ENCODE measurements at places on chromosomes 6 and 20.

DNA sequence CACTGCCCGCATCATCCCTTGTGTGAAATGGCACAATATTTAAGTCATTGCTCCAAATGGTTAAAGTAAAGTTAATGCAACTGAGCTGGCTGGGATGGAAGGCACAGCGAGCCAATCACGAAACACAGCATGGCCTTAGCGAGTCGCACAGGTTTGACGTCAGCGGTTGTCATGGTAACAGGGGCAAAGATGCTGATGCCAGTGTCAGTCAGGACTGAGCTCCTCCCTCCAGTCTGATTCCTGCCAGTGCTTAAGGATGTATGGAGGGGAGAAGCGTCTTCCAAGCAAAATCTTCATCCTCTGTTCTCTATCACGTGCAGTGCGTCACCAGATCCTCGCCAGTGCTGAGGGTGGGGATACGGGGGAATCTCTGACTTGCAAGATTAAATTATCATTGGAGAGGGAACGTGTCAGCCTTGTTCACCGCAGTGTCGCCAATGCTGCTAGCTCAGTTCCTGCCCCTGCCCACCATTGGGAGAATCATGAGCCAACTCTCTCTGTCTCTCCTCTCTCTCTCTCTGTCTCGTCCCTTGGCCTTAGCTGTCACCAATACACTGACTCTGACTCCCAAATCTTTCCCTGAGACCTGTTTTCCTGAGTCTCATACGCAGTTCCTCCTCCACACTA, 24.5 kb downstream of the TSPYL4 start:
- no peak for DNase-seq

GRCh38 chr20:39473536-39473935, 511.4 kb downstream of the DHX35 start:
- no peak for DNase-seq

GRCh38 chr20:11159728-11160127, 485.9 kb upstream of the JAG1 start:
- no peak for DNase-seq

DNA sequence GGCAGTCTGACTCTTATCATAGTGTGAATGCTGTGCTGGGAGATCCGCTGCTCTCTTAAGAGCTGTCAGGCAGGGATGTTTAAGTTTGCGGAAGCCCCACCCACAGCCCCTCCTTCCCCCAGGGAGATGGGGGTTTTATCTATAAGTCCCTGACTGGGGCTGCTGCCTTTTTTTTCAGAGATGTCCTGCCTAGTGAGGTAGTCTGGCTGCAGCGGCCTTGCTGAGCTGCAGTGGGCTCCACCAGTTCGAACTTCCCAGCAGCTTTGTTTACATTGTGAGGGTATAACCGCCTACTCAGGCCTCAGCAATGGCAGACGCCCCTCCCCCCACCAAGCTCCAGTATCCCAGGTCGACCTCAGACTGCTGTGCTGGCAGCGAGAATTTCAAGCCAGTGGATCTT, 75.7 kb upstream of the UST start:
- DNase-seq, result no peak

DNA sequence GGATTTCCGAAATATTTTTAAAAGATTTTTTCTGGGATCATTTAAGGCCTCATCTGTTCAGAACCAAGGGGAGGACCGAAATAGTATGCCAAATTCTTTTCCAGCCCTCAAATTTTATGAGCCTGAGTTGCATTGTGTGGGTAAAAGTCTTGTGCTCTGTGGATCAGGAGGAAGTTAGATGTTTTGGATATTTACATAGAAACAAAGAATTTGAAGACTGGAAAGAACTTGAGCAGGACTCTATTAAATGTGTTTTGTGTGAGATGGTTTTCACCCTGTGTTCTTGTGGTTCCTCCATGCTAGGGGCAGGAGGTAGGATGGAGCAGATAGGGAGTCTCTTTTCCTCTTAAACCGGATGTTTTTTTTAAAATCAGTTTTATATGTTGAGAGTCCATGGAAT, 329.1 kb downstream of the LAMA2 start:
- DNase-seq, result no peak

GRCh38 chr6:109441069-109441816, 719 bp downstream of the SMPD2 start:
- no peak for DNase-seq

- DNase-seq, result no peak
Measured at GRCh38 chr6:80357674-80358073, 251.2 kb downstream of the BCKDHB start.

GRCh38 chr6:105291525-105291924, 111.4 kb downstream of the PREP start:
- no peak for DNase-seq

GRCh38 chr6:70673054-70673453, 5.4 kb downstream of the SMAP1 start:
- no peak for DNase-seq

GRCh38 chr20:35286077-35286898, 1.7 kb upstream of the EIF6 start:
- no peak for DNase-seq

DNA sequence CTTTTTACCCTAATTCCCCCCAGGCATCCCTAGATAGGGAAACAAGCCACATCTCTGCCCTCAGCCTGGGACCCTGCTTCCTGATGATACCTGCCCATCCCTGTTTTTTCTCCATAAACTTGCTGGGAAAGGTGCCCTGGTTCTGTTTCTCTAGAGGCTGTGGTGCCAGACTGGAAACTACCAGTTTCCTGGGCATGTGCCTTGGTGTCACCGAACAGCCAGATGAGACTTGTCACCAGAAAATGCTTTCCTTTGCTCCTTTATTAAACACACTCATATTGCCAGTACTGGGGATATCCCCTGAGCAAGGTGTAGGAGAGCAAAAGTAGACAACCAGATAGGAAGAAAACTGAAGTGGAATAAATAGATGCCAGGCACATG, 16.8 kb downstream of the SRSF3 start:
- no peak for DNase-seq

DNA sequence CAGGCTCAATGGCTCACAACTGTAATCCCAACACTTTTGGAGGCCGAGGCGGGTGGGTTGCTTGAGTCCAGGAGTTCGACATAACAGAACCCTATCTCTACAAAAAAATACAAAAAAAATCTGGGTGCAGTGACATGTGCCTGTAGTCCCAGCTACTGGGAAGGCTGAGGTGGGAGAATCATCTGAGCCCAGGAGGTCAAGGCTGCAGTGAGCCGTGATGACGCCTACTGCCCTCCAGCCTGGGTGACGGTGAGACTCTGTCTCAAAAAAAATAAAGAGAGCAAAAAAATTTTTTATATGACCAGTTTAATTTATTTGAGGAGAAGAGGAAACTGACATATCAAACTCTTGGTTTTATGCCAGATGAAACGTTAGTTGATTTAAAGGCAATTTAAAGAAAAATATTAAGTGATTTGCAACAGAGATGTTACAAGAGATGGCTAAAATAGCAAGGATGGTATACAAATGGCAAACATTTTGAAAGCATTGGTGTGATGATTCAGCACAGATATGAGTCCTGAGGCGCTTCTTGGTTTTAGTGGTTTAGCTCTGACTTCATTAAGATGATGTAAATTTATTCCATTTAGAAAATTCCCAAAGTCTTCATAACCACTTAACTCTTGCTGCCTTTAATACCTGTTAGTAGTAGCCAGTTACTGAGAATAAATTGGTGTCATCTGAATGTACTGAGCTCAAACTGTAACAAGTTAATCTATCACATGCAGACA, 17.7 kb downstream of the GTF2H5 start:
- DNase-seq, result no peak

- DNase-seq, result no peak
Measured at GRCh38 chr6:7145885-7146828, 38.4 kb downstream of the RREB1 start.

GRCh38 chr6:69044534-69044933, 409.5 kb downstream of the ADGRB3 start:
- DNase-seq, result no peak

DNA sequence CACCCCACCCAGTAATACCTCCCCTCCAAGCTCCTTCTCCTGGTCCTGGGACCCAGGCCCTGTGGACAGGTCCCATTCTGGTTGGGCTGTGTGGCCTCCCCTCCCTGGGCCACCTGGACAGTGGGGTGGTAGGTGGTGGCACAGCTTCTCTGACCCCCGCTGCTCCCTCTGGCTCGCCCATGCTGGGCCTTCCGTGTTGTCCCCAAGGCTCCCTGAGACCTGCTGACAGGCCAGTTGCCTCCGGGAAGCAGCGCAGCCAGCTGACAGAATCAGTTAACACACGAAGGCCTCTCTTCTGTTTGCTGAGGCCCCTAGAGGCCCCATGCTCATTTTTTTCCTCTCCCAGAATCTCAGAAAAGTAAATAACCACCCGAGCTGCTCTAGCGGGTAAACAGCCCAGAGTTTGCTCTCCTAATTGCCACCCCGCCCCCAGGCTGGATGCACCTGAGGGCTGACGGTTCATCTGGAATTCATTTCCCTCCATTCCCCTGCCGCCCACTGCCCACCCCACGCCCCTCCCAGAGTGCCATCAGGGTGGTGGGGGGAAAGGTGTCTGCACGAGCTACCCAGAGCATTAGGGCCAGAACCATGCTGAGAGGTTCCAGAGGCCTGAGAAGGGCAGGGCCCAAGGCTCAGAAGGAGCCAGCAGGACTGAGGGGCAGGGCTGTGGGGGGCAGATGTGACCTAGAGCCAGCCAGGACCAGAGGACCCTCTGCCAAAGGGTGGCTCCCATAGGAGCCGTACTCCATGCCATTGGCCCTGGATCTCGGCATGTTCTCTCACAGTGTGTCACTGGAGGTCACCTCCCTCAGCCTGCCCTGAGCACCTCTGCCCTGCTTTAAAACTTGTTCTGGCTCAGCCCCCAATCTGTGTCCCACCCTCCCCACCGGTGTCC, 157.5 kb downstream of the GRM4 start:
- peak; percentile 97 for DNase-seq

DNA sequence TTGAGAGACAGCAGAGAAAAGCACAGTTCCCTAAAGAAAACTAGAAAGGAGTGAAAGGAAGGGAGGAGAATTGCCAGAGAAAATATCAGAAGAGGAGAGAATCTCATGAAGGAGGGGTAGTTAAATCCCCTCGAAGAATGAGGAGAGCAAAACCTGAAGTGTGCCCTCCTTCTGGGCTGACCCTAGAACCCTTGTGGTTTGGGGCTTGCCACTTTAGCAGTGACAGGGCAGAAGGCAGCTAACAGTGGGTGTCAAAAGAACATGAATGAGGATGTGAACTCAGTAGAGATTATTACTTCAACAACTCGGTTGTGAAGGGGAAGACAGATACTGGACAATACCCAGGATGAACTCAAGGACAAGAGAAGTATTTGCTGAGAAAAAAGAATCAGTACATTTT, 73.6 kb downstream of the RALGAPA2 start:
- DNase-seq, result no peak

DNA sequence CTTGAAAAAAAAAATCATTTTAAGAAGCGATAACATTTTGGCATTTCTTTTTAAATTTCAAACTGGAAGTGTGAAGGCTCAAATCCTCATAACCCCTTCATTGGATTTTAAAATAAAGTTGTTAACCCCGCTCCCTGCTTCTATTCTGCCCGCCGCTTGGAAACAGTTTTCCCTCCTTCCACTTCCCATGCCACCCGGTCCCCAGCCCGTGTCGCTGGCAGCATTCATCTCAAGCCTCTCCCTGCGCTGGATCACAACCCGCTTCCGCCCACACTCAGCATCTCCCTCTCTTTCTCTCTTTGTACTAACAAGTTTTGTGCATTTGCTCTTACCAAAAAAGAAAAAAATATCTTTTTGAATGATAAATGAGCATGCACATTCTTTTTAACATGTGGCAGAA, 15.4 kb upstream of the PDE10A start:
- DNase-seq, result no peak

GRCh38 chr6:77482981-77483380, 19.7 kb upstream of the HTR1B start:
- no peak for DNase-seq

DNA sequence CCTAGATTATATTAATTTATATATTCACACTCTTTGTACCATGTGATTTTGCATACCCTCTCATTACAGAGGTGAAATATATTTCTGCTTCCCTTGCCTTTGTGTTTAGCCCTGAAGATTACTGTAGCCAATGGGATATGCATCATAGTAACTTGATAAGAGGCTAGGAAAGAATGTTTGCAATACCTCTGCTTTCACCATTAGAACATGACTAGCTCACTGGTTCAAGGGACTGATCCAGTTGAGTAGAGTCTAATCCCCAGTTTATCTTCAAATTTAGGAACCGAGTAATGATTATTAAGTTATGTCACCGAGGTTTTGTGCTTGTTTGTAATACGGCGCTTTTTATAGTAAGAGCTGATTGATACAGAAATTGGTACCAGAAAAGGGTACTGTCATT, 552.6 kb upstream of the GJE1 start:
- no peak for DNase-seq

DNA sequence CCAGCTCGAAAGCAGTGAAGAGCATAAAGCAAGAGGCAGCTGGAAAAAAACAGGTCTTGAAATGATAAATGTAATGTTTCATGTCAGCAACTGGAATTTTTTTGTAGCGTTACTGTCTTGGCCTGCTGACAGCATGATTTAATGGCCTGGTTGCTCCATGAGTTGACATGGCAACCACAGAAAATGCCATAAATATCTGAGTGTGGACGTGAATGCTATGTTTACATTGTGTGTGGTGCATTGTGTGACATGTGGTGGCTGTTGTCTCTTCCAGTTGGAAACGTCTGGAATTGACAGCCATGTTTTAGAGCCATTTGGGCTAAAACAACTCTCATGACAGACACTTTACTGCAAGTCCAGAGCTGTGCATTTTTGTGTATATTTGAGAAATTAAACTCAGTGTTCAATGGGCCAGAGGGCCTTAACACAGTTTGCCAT, 170.0 kb downstream of the FOXA2 start:
- DNase-seq, result no peak

GRCh38 chr6:84801250-84801649, 36.9 kb upstream of the TBX18 start:
- DNase-seq, result no peak

- DNase-seq, result no peak
Measured at GRCh38 chr6:41049521-41049920, 3.5 kb upstream of the APOBEC2 start.

DNA sequence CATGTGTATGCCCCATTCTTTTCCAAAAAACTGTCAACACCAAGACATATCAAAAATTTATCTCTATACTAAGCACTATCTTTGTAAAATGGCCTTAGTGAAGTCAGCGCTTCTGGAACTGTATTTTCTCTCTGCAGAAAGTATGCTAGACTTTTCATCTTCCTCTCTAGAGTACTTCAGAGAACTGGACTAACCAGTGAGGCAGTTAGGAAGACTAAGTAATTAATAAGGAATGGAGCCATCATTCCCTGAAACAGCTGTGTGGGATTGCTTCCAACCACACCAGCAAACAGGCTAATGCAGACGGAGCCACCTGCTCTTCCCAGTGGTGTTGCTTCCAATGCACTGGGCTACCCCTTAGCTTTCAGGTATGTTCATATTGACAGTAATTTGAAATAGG, 169.1 kb upstream of the FUT9 start:
- DNase-seq, result no peak

GRCh38 chr20:5809495-5809894, 59.3 kb downstream of the SHLD1 start:
- DNase-seq, result no peak

GRCh38 chr6:1678201-1678600, 68.5 kb downstream of the FOXC1 start:
- DNase-seq, result peak; percentile 18

- DNase-seq, result no peak
Measured at GRCh38 chr6:133743621-133744020, 145.3 kb upstream of the TCF21 start.

- no peak for DNase-seq
Measured at GRCh38 chr6:71385111-71385822, 96.7 kb downstream of the OGFRL1 start.

Data from NCI-H2081 (cell line).